ENCODE measurements at places on chromosomes 3 and 15. TPM values are rescaled to one million over a fixed set of nuclear protein-coding genes. Genes with fewer than 3 reads are reported as not detected.

GRCh38 chr15:90557186-90558084, 27.7 kb downstream of the CRTC3 start:
- no peak overlapping the region for H3K27ac ChIP-seq
- no peak overlapping the region for H3K4me3 ChIP-seq
- no peak for DNase-seq
- no peaks in the 10 kb centered on the region for H3K27me3 ChIP-seq
- peaks cover 1% of the 10 kb centered on the region for H3K36me3 ChIP-seq

- H3K36me3 ChIP-seq = no peaks in the 10 kb centered on the region
- no peak overlapping the region for H3K27ac ChIP-seq
- no peaks in the 10 kb centered on the region for H3K27me3 ChIP-seq
- DNase-seq = no peak
- H3K4me3 ChIP-seq = no peak overlapping the region
Observed at GRCh38 chr3:106034313-106034712, 165.5 kb upstream of the CBLB start.

DNA sequence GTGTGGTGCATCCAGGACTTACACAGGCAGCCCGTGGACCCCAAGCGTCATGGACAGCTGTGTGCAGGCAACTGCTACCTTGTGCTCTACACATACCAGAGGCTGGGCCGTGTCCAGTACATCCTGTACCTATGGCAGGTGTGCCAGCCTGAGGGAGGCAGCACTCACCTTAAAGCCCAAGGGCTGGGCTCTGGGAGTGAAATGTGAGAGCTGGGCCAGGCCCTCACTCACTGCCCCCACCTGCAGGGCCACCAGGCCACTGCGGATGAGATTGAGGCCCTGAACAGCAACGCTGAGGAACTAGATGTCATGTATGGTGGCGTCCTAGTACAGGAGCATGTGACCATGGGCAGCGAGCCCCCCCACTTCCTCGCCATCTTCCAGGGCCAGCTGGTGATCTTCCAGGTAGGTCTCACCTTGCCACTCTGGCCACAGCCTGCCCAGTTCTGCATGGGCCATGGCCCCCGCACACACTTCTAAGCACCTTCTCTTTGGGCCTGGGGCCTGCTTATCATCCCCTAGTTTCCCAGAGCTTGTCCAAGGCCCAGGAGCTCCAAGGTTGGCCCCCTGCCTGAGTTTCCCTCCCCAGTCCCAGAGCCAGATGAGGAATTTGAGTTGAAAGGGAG, 11.0 kb downstream of the VILL start:
- peaks cover 24% of the 10 kb centered on the region for H3K4me1 ChIP-seq
- no peak overlapping the region for H3K27ac ChIP-seq
- H3K4me3 ChIP-seq = no peak overlapping the region
- H3K27me3 ChIP-seq = no peaks in the 10 kb centered on the region
- H3K36me3 ChIP-seq = no peaks in the 10 kb centered on the region

ANKRD34C gene
- polyA plus RNA-seq = not detected

- no peaks in the 10 kb centered on the region for H3K4me1 ChIP-seq
- H3K27me3 ChIP-seq = peaks cover 2% of the 10 kb centered on the region
- H3K36me3 ChIP-seq = no peaks in the 10 kb centered on the region
- H3K4me3 ChIP-seq = no peak overlapping the region
- H3K27ac ChIP-seq = no peak overlapping the region
- no peak for DNase-seq
Observed at GRCh38 chr15:79680720-79681119, 216.1 kb downstream of the MTHFS start.

DNA sequence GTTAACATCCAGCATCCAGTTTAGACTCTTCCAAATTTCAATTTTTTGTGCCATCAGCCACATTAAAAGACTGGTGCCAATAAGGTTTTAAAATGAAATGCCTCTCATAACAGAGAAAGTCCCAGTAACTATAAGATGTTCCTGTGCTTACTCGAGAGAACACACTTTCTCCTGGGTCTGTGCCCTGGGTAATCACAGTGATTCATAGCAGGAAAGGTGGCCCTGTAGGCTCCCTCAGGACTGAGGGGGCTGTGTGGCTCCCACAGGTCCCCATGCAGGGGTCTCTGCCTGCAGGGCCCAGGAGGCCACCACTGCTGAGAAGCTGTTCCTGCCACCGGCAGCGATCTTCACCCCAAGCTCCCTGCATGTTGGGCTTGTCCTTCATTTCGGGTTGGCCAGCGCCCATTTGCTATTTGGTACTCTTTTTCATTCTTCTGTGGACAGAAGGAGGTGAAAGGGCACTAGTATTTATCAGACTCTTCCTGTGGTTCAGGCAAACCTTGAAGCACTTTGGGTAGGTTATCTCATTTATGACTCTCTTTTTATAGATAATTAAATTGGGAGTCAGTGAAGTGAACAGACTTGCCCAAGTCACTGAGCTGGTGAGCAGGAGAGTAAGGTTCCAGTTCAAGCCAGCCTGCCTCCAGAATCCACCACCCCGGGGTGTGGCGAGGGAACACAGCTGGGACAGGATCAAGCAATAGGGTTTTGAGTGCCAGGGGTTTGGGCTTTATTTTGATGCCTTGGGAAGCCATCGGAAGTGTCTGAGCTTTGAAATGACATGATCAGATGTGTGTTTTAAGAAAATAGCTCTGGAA, 44.2 kb upstream of the PLXNA1 start:
- no peaks in the 10 kb centered on the region for H3K27me3 ChIP-seq
- H3K27ac ChIP-seq = no peak overlapping the region
- H3K4me1 ChIP-seq = no peaks in the 10 kb centered on the region
- no peaks in the 10 kb centered on the region for H3K36me3 ChIP-seq
- DNase-seq = no peak

GRCh38 chr15:63987796-63988378, 58.4 kb downstream of the DAPK2 start:
- no peaks in the 10 kb centered on the region for H3K27me3 ChIP-seq
- H3K4me3 ChIP-seq = no peak overlapping the region
- H3K27ac ChIP-seq = peak overlapping the region; percentile 26
- no peak for DNase-seq
- no peaks in the 10 kb centered on the region for H3K36me3 ChIP-seq

DNA sequence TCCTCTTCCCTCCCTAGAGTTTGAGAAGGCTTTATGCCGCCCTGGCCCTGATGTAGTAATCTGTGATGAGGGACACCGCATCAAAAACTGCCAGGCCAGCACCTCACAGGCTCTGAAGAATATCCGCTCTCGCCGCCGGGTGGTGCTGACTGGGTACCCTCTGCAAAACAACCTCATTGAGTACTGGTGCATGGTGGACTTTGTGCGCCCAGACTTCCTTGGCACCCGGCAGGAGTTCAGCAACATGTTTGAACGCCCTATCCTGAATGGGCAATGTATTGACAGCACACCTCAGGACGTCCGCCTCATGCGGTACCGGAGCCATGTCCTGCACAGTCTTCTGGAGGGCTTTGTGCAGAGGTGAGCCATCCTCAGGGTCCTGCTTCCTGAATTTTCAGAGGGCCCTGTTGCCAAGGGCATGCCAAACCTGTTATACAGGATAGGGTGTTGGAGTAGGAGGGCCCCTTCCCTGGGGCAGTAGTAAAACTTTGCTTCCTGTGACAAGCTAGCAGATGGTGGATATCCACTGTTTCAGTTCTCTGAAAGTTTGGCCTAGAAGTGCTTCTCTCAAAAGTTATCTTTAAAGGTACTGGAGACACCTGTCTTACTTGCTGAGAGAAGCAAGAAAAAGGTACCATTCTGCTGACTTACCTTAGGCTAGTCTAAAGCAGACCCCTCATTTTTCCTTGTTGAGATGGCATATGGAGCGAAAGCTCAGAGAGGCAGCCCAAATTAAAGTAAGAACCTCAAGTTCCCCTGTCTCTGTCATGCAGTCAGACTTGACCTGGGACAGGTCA, 33.7 kb upstream of the TEX264 start:
- H3K27me3 ChIP-seq = no peaks in the 10 kb centered on the region
- H3K4me1 ChIP-seq = no peaks in the 10 kb centered on the region
- no peaks in the 10 kb centered on the region for H3K36me3 ChIP-seq
- H3K27ac ChIP-seq = no peak overlapping the region
- H3K4me3 ChIP-seq = no peak overlapping the region

DNA sequence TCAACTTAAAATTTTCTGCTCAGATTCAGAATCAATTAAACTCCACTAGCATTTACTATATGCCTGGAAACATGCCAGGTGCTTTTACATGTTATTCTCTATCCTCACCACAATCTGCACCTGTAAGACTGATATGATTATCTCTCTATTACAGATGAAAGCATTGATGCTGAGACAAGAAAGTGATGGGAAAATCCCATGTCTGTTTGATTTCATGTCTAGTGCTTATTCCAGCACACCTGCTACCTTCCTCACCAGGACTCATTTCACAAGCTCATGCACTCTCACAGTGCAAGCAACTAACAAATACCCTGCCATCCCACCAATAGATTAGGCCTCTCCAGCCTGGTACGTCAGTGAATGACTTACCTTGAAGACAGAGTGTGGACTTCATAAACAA, 25.0 kb upstream of the BCL6 start:
- H3K27me3 ChIP-seq = no peaks in the 10 kb centered on the region
- H3K36me3 ChIP-seq = no peaks in the 10 kb centered on the region
- H3K4me1 ChIP-seq = peaks cover 21% of the 10 kb centered on the region
- no peak overlapping the region for H3K4me3 ChIP-seq
- peak; percentile 53 for DNase-seq
- no peak overlapping the region for H3K27ac ChIP-seq

FANCD2OS gene
- polyA plus RNA-seq = not detected

LMAN1L gene
- 1.1 TPM for polyA plus RNA-seq

DNA sequence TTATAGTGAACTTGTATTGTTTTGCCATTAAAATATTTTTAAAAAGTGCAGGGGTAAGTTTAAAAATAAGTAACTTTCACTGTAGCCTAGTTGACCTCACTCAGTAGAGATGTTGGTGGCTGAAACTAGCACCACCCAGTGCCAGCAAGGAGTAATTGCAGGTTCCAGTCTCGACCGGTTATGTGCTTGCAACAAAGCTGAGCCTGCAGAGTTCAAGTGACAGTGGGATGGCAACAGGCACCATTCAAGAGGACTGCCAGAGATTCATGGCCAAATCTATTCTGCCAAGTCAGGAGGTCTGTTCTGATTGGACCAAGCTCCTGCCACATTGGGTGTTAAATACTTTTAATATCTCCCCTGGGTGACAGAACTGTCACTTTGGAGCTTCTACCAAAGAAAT, 2.7 kb downstream of the ADAMTS7 start:
- peaks cover 18% of the 10 kb centered on the region for H3K27me3 ChIP-seq
- no peak overlapping the region for H3K27ac ChIP-seq
- DNase-seq = peak; percentile 34

DNA sequence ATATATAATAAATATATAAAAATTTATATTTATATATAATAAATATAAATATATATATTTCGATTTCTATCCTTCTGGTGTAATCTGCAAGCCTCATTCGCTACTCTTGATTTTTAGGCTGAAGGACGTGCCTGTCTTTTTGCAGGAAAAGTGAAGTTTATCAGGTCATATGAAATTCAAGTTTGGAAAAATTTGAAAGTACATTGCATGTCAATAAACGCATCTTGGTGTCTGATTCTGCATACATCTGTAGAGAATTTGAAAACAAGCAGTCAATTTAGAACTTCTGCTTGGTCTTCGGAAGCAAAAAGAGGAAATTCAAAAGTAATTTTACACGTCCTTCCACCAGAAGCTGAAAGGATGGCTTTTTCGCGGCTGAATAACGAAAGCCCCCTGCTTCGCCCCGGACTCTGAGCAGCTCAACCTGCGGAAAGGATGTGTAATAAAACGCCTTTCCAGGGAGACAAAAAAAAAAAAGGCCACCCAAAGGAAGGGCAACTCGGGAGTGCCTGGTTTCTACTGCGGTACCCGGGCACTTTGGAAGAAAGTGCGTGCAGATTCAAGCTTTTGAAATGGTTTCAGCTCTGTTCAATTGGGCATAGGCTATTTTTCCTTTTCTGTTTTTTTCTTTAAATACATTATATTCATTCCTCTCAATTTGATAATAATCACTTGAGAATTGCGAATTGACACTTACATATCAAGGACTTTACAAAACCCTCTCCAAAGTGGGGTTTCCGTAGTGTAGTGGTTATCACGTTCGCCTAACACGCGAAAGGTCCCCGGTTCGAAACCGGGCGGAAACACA, 1.5 kb upstream of the MYNN start:
- H3K27ac ChIP-seq = peak overlapping the region; percentile 97
- DNase-seq = peak; percentile 92
- H3K4me1 ChIP-seq = peaks cover 16% of the 10 kb centered on the region
- peak overlapping the region; percentile 95 for H3K4me3 ChIP-seq
- peaks cover 19% of the 10 kb centered on the region for H3K36me3 ChIP-seq
- H3K27me3 ChIP-seq = no peaks in the 10 kb centered on the region

GRCh38 chr3:141669434-141669833, 68.7 kb upstream of the RNF7 start:
- H3K27me3 ChIP-seq = no peaks in the 10 kb centered on the region

MRAS gene
- polyA plus RNA-seq = 0.03 TPM

- H3K36me3 ChIP-seq = no peaks in the 10 kb centered on the region
- H3K4me1 ChIP-seq = no peaks in the 10 kb centered on the region
- no peaks in the 10 kb centered on the region for H3K27me3 ChIP-seq
- no peak for DNase-seq
- no peak overlapping the region for H3K4me3 ChIP-seq
- H3K27ac ChIP-seq = no peak overlapping the region
Observed at GRCh38 chr3:14562121-14562890, 22.2 kb upstream of the GRIP2 start.

ANKUB1 gene
- polyA plus RNA-seq = not detected

GRCh38 chr15:72135719-72136118, 17.5 kb downstream of the SENP8 start:
- H3K4me1 ChIP-seq = no peaks in the 10 kb centered on the region
- H3K36me3 ChIP-seq = no peaks in the 10 kb centered on the region
- no peak for DNase-seq
- H3K4me3 ChIP-seq = no peak overlapping the region
- no peaks in the 10 kb centered on the region for H3K27me3 ChIP-seq
- no peak overlapping the region for H3K27ac ChIP-seq

GRCh38 chr3:23387286-23387918, 184.3 kb downstream of the UBE2E2 start:
- H3K27me3 ChIP-seq = no peaks in the 10 kb centered on the region
- DNase-seq = no peak
- peaks cover 26% of the 10 kb centered on the region for H3K4me1 ChIP-seq
- H3K4me3 ChIP-seq = no peak overlapping the region
- no peak overlapping the region for H3K27ac ChIP-seq

DNA sequence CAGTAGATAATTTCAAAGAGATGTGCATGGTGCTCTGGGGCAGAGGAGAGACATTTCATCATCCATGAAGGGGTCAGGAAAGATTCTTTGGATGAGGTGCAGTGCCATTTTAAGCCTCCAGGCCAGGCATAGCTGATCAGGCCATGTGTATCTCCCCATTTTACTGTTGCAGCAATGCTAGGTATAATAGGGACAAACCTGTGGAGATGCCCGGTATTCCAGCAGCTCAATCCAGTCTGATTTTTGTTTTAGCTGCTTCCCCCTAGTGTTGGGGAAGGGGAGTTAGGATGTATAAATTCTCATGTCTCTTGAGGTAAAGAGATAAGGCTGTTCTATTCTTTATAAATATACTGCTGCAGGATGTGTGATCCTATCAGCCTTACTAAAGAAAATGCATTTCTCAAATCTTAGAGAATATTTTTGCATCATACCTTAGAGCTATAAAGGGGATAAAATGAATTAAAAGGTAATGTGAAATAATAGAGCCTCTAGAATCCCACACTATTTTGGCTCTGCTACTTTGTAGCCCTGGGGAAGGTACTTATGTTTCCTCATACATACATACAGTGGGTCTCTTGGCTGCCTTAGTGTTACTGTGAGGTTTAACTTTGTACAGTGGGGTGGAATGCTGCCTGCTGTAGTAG, 5.2 kb downstream of the CDV3 start:
- no peaks in the 10 kb centered on the region for H3K27me3 ChIP-seq
- H3K27ac ChIP-seq = no peak overlapping the region
- peak; percentile 26 for DNase-seq
- peaks cover 69% of the 10 kb centered on the region for H3K36me3 ChIP-seq

TP63 gene
- polyA plus RNA-seq = 2.0 TPM

GRCh38 chr3:126749931-126750755, 46.1 kb downstream of the CHCHD6 start:
- no peak overlapping the region for H3K27ac ChIP-seq
- H3K4me3 ChIP-seq = no peak overlapping the region
- DNase-seq = no peak
- H3K4me1 ChIP-seq = no peaks in the 10 kb centered on the region

Measured in B cell (primary cell).